ENCODE measurements at places on chromosomes 16 and 17. TPM values are rescaled to one million over a fixed set of nuclear protein-coding genes. Genes with fewer than 3 reads are reported as not detected.
A peak's percentile ranks its signal among the peaks of the same experiment; 100 is the strongest.

- no peaks in the 10 kb centered on the region for H3K4me1 ChIP-seq
- H3K36me3 ChIP-seq = peaks cover 8% of the 10 kb centered on the region
- H3K27ac ChIP-seq = no peak overlapping the region
- no peak overlapping the region for H3K4me3 ChIP-seq
Observed at GRCh38 chr17:59004338-59005111, 102.2 kb downstream of the TRIM37 start.

DNA sequence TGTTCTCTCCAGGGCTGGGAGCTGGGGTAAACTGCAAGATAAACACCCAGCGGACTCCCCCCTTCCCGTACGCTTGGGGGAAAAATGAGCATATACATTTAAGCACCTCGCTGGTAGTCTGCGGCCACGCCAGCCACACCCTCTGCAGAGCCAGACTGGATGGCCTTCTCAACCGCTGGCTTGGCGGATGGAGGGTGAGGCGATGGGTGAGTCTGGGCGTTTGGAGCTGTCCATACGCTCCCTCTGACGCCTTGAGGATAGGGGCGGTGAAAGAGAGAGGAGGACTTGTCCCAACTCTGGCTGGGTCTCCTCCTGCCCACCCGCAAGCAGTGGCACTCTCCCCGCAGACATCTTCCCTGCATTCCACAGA lies 1.0 kb downstream of the ITGA3 start:
- no peak for DNase-seq
- H3K4me3 ChIP-seq = peak overlapping the region; percentile 82
- H3K4me1 ChIP-seq = peaks cover 86% of the 10 kb centered on the region
- no peaks in the 10 kb centered on the region for H3K27me3 ChIP-seq
- H3K27ac ChIP-seq = peak overlapping the region; percentile 93
- H3K36me3 ChIP-seq = no peaks in the 10 kb centered on the region

DNA sequence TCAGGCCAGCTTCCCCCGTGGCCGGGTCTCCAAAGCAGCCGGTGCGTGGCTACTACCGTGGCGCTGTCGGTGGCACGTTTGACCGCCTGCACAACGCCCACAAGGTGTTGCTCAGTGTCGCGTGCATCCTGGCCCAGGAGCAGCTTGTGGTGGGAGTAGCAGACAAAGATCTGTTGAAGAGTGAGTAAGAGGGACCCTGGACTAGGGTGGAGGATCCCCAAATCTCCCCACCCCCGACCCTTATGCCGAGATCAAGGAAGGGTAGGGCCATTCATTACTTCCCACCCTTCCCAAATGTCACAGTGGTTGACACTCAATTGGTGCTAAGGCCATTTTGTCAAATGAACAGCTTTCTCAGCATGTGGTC lies 1.2 kb downstream of the COASY start:
- no peaks in the 10 kb centered on the region for H3K27me3 ChIP-seq
- peak overlapping the region; percentile 100 for H3K4me3 ChIP-seq
- H3K36me3 ChIP-seq = peaks cover 10% of the 10 kb centered on the region
- peak overlapping the region; percentile 89 for H3K27ac ChIP-seq

TBC1D3G gene
- total RNA-seq = not detected

PITPNM3 gene
- 4.2 TPM for total RNA-seq

GRCh38 chr17:1154704-1155103 lies 25.1 kb downstream of the ABR start:
- no peaks in the 10 kb centered on the region for H3K27me3 ChIP-seq
- peaks cover 5% of the 10 kb centered on the region for H3K4me1 ChIP-seq
- H3K36me3 ChIP-seq = no peaks in the 10 kb centered on the region
- no peak overlapping the region for H3K4me3 ChIP-seq
- no peak overlapping the region for H3K27ac ChIP-seq
